Neural crest cell (in vitro differentiated cells): ENCODE measurements at places on chromosomes 5 and 9.
A peak's percentile ranks its signal among the peaks of the same experiment; 100 is the strongest.

- DNase-seq, result no peak
These were observed 446.4 kb upstream of the CCNG1 start for GRCh38 chr5:162990856-162991497.

GRCh38 chr9:27367921-27368315 lies 71.0 kb upstream of the EQTN start:
- no peak for DNase-seq

DNA sequence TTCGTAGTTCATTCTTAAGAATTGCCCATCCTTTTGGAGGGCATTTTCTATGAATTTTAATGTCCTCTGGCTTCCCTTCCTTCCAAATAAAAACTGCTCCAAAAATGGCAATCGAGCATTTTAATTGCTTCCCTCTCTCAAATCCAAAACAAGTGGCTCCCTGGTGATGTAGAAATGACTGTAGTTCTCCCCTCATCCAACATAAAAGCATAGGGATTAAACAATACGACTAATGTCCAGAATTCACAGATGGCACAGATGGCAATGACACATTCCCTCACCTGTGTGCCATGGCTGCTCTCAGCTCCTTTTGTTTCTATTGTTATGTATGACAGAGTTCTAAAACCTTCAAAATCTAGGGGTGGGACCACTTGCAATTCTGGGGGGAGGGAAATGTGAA lies 417.3 kb downstream of the RAB3C start:
- DNase-seq, result no peak

- DNase-seq, result no peak
These were observed 157.5 kb downstream of the MAPKAP1 start for GRCh38 chr9:125549465-125549871.

DNA sequence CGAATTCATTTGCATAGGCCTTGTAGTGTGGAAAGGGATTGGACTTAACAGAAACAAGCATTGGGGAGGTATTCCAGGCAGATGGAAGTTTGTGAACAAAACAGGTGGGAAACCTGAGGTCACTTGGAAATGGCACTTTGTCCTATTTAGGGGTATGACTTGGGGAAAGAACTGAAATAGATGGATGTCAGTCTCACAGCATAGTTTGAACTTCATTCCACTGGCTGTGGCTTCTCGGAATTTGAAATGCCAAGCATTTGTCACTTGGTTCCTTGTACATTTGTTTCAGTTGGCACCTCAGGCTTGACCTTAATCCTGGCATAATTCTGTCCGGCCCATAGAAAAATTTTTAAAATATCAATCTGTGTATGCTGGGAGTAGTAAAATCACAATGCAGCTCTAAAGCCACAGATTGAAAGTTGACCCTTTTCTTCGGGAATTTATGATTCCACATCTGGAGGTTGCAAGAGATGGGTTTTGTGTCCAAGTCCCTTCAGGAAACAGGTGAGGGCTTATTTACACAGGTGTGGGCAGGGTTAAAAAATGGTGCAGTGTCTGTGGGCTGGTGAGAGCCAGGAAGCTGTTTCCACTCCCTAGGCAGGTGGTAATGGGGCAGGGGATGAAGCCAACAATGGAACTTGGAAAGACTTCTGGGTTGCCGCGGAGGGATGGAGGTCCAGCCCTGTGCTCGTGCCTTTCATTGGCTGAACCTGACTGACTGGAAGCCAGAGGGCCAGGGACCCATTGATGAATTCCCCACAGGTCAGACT lies 39.2 kb upstream of the PDE8B start:
- DNase-seq, result no peak

GRCh38 chr5:156481741-156482140 lies 154.8 kb downstream of the SGCD start:
- no peak for DNase-seq

GRCh38 chr5:157571357-157571827 lies 4.2 kb downstream of the ADAM19 start:
- no peak for DNase-seq

GRCh38 chr9:135253305-135254004 lies 166.0 kb downstream of the OLFM1 start:
- no peak for DNase-seq

- DNase-seq, result peak; percentile 23
These were observed 39.8 kb upstream of the RANBP6 start for GRCh38 chr9:6055216-6055615.

- DNase-seq, result no peak
These were observed 3.1 kb downstream of the RAB14 start for GRCh38 chr9:121198512-121199042.

DNA sequence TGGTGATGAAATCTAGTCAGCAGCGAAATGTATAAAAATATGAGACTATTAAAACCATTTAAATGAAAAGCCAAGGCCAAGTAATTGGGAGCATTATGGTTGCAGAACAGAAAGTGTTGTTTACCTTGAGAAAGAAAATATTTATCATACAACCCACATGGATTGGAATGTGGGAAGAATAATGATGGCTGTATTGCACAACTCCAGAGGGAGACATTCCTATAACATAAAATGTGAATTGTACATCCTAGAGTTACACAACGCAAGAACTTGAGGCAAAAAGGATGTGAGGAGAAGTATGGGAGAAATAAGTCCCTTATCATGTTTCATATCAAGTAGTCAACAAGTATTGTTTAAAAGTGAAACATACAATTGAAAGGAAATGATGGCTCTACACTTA lies 1014.0 kb upstream of the SEMA6A start:
- no peak for DNase-seq

DNA sequence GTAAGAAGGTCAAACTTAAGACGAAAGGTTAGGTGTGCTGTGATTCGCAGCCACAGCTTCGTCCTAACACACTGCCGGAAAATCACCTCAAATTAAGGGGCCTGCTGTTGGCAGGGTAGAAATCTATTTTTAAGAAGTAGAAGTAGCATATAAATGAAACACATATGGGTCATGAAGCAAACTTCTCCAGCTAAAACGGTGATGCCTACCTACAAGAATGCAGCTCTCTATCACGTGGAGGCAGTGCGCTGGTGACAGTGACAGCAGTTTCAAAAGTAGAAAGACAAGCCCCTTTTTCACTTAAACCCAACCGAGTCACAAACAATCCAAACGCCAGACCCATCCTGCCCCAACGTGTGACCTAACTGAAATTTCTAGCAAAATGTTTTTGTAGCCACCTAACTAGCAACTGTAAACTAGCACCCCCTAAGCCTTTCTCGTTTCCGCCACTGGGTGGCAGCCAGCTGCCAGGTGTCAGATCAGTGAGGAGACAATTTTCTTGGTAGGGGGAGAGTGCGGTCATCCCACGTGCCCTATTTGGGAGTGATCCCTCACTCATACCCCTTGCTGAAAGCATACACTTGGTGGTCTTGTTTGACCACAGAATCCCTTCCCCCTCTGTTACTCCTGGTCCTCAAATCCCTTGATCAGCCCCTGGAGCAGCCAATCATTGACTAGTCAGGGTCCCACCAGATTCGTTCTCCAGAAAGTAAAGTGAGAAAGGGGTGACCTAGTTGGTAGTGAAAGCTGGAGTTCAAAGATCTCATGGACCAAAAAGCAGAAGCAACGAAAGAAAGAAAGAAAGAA lies 71.8 kb upstream of the MAMDC2 start:
- DNase-seq, result peak; percentile 59

GRCh38 chr5:160088805-160089204 lies 30.4 kb downstream of the PWWP2A start:
- no peak for DNase-seq

- no peak for DNase-seq
These were observed 55.6 kb upstream of the UBAC1 start for GRCh38 chr9:136016572-136017288.

DNA sequence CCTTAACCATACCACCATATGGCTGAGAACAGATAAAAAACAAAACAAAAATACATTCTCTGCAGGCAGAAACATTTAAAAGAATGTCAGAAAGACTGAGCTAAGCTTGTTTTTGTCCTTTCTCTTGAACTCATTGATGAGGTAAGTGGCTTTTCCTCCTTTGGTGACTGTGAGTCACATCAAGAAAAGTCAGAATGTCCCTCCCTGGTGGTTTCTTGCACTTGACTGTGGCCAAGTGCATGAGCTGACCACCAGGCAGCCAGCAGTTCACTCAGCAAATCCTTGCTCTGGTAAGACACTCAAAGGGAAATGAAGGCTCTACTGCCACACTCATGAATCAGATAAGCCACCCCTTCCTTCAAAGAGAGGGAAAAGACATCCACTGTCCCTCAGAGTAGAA lies 970.9 kb downstream of the TAF11L14 start:
- no peak for DNase-seq
